ENCODE measurements at places on chromosomes 1 and 21.

DNA sequence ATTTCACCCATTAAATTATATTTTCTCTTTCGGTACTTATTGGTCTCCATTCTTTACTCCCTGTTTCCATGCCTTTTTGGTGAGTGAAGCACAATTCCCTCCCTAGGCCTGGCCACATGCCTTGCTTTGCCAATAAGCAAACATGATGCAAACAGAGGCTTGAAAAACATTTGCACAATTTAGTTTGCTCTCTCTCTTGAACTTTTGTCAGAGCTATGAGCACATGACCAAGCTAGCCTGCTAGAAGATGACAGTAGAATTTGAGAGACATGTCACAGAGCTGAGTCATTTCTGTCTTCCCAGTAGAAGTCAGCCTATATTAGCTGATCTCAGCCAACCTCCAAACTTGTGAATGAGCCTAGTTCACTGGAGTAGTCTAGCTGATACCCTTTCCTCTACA lies 24.6 kb downstream of the ANGPTL3 start:
- peak; percentile 25 for DNase-seq

DNA sequence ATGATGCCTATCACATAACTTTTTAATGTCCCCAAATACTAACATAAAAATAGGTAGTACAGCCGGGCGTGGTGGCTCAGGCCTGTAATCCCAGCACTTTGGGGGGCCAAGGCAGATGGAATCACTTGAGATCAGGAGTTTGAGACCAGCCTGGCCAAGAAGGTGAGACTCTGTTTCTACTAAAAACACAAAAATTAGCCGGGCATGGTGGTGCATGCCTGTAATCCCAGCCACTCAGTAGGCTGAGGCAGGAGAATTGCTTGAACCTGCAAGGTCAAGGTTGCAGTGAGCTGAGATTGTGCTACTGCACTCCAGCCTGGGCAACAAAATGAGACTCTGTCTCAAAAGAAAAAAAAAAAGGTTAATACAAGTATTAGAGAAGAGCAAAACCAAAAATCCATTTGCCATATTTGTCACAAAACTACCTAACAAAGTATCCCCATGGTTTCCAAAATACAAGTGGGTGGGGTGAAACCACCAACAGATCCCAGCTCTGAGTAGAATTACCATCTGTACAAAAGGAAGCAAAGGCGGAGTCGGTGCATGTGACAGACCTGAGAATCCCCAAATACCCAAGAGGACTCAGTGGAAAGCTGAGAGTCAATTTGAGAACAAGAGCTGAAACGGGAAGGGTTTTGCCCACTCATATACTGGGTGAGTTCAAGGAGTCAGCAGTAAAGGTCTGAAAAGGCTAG lies 113.2 kb downstream of the TOMM20 start:
- no peak for DNase-seq

DNA sequence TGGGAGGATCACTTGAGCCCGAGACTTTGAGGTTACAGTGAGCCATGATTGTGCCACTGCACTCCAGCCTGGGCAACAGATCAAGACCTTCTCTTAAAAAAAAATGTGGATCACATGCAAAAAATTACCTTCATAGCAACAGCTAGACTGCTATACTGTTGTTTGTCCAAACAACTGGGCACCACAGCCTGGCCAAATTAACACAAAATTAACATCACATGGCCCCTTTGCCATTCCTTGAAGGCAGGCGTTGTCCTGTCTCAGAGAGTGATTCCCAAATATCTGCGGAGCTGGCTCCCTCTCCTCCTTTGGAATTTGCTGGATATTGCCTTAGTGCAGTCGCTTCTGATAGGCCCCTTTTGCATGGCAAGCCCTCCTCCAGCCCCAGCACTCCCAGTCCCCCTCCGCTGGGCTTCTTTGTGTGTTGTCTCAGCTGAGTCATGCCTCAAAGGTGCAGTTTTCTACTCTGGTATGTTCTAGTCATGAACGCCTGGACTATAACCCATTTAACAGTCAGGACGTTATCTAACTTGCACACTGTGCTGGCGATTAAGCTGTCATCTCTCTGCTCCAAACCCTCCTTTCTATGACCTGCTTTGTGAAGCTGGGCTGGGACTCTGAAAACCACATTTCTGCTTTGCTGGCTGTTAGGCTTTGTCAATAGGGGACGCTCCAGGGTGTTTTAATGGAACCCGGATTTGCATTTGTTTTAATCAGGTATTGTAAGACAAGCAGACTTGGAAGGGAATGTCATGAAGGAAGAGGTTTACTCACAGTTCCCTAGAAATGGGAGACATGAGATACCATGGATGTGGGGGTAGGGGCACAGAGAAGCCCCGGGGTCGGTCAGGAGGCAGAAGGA lies 20.1 kb upstream of the HPCAL4 start:
- DNase-seq = peak; percentile 89

DNA sequence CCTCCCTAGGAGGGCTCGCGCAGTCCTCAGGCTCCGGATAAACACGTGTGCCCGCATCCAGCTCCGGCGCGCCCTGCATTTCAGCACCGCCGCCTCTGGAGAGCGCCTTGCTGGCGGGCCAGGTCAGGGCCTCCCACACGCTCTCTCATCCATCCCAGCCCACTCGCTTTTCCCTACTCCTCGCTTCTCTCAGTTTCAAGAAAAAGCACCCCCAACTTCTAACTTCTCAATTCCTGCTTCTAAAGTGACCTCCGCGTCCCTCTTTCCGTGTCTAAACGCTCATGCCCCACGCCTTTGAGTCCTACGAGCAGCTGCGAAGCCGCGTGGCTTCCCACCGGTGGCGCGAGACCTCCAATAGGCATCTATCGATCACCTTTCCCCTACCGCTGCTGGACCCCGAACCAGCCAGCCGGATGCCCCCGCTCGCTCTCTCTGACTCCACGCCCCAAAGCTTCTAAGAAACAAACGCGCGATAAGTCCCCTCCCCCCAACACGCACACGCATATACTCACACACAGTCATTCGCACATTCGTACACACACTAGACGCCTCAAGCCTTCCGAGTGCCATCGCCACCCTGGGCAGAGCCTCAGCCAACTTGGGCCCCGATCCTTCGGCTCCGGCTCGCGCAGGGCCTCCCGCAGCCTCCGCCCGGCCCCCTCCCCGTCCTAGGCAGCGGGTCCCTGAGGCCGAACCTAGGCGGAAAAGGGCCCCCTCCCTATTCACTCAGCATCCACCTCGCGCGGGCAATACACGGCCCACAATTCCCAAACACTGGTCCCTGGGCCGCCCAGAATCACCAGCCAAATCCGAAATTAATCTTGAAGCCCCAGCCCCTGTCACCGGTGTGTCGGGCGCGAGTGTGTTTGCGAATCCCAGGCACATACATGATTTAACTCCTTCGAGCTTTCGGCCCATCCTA lies 1.1 kb downstream of the NMNAT2 start:
- DNase-seq = peak; percentile 30

- DNase-seq = no peak
Observed at GRCh38 chr1:244137276-244137675, 86.2 kb downstream of the ZBTB18 start.

Data from hematopoietic multipotent progenitor cell treated with erythropoietin and hydrocortisone succinate and interleukin-3 and kit ligand, for 8 days (in vitro differentiated cells).